ENCODE measurements at places on chromosomes 7 and 10.

- DNase-seq: no peak
These were observed 33.6 kb downstream of the PALD1 start for GRCh38 chr10:70512149-70512639.

GRCh38 chr7:103058122-103058521 lies 16.5 kb downstream of the FBXL13 start:
- no peak for DNase-seq

GRCh38 chr10:66924674-66925345 lies 1.0 kb upstream of the LRRTM3 start:
- no peak for DNase-seq

GRCh38 chr7:135522509-135522908 lies 12.6 kb upstream of the CNOT4 start:
- DNase-seq: no peak

- no peak for DNase-seq
These were observed 1.0 kb upstream of the HOXA11 start for GRCh38 chr7:27185854-27186667.

GRCh38 chr10:24984906-24985305 lies 31.1 kb downstream of the ENKUR start:
- DNase-seq: no peak

- no peak for DNase-seq
These were observed 20.6 kb upstream of the ARHGAP12 start for GRCh38 chr10:31949266-31949665.

DNA sequence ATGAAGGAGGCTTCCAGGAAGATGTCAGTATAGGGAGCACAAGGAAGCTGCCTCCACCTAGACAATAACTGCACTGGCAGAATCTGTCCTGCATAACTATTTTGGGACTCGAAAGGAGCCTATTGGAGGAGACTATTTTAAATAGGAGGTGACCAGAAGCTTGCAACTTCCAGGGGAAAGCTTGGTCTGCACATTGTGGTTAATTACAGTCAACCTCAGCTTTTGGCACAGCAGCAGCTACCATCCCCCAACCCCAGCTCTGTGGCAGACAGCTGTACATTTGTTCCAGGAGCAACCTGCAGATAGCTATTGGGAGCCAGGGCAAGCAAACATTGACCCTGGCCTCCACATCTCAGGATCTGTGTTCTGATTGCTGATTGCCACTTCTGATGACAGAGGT lies 46.3 kb upstream of the NANOS1 start:
- DNase-seq: no peak

DNA sequence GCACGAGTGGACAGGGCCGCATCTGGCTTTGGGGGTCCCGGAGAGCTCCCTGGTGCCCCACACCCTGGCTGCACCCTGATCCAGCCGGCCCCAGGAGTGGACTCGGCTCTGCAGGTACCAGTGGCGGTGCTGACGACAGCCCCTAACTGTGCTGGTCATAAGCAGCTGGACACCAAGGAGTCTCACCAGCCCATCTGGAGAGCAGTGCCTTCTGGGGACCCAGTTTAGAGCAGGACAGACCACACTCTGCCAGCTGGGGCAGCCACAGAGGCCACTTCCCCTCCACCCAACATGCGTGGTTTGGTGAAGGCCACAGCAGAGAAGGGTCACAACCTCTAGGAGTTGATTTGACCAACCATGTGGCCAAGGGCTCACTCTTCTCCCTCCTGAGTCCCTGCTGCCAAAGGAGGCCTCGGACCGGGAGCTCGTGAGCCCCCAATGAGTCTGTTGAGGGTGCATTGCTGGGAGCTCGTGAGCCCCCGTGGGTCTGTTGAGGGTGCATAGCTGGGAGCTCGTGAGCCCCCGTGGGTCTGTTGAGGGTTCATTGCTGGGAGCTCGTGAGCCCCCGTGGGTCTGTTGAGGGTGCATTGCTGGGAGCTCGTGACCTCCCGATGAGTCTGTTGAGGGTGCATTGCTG lies 16.0 kb upstream of the INPP5A start:
- no peak for DNase-seq

DNA sequence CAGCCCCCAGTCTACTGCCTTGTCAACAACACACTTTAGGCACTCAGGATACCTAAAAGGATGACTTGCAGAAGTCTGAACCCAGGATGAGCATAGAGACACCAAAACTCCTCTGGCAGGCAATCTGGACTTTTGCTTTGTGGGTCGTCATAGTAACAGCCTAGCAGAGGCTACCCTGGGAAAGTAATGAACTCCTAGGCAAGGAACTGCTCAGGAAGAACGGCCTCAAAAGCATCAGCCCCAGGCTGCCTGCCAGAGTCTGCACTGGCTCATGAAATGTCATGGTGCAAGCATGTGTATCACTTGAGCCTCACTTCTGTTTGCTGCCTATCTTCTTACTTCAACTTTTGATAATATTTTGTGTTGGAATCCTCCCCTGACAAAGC lies 715.1 kb downstream of the GRID1 start:
- DNase-seq: no peak

DNA sequence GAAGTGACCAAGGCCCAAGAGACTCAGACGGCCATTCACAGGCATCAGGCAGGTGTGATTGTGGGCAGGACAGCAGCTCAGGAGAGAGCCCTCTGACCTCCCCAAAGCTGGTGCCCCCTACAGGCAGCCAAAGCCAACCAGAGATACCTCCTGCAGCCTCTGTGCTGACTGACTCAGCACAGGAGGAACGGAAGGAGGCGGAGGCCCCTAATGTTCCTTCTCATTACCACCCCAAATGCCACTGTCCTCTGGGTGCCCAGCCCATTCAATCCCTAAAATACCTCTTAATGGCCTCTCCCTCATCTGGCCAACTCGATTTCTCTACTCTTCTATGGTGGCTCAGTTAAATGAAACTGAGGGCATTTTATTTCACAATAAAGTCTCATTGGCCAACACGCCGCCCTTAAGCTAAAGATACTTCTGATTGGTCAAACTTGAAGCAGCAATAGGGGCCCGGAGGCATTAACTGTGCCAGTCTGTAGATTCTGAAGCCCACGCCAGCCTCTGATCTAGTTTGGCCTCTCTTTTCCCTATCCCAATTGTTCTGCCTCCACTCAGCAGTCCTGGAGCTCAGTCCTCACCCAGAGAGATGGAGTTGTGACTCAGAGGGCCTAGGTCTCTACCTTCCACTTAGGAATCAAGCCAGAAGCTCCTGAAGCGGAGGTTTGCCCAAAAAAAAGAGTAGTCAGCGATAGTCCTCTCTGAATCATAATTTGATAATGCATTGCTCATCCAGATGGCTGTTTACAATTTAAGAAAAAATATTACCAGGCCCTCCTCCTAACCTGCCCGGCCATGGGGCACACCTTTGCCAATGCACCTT lies 1.2 kb downstream of the CYREN start:
- DNase-seq: no peak

- no peak for DNase-seq
These were observed 367.6 kb downstream of the DNAJB6 start for GRCh38 chr7:157704365-157704764.

GRCh38 chr10:31358688-31359330 lies 39.8 kb downstream of the ZEB1 start:
- no peak for DNase-seq

GRCh38 chr10:101080933-101081931 lies 19.4 kb downstream of the KAZALD1 start:
- no peak for DNase-seq

GRCh38 chr7:20287317-20287716 lies 43.4 kb upstream of the ITGB8 start:
- DNase-seq: no peak

GRCh38 chr10:17454161-17455014 lies at the start of gene ST8SIA6:
ST8SIA6 (minus strand) TSS chr10:17454595; CDS start chr10:17454255, 340 bp downstream.
- peak; percentile 27 for DNase-seq

DNA sequence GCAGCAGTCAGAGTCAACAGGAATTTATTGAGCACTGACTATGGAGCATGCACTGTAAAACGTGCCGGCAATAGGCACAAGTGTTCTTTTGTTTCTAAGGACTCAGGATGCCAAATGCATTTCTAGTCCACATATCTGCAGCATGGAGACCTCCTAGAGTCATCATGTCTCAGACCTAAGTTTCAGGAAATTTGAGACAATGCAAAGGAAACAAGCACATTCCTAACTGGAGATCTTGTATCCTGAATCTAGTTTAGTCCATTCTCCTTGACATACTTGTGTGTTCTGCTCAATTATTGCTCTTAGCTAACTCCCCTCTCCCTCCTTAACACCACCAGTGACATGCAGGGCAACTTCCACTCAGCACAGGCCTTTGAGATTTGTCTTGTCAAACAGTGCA lies 173.2 kb downstream of the ZNF438 start:
- no peak for DNase-seq

- DNase-seq: no peak
These were observed 12.2 kb upstream of the RSBN1L start for GRCh38 chr7:77684030-77684429.

DNA sequence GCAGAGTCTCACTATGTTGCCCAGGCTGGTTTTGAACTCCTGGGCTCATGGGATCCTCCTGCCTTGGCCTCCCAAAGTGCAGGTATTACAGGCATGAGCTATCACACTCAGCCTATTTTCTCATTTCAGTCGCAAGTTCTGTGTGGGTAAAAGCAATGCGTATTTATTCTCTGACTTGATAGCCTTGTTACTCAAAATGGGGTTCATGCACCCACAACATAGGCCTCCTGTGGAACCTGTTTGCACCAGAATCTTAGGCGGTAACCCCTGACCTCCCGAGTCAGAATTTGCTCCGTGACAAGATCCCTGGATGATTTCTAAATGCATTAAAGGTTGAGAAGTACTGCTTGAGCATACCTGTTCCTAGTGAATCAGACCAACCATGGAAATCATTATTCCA lies 7.3 kb downstream of the IL2RA start:
- DNase-seq: no peak

GRCh38 chr10:78762086-78762630 lies 306.6 kb upstream of the ZMIZ1 start:
- no peak for DNase-seq

DNA sequence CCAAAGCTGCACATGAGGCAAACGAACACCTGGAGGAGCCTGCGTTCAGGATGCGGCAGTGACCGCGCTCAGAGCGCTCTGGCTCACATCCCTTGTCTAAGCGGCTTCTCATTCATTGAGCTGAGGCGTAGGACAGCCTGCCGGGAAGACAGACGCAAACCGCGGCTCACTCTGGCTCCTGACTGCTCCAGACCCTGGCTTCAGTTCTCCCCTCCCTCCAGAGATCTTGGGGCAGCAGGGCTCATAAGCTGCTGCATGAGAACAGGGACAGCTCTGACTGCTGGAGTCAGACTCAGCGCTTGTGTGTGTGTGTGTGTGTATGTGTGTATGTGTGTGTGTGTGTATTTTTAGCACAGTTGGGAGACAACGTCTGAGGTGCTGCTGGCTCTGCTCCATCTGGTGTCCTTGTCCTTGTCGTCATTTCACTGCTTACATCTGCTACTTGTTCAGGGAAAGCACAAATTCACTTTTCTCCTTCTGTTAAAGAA lies 15.8 kb upstream of the LYZL2 start:
- no peak for DNase-seq

DNA sequence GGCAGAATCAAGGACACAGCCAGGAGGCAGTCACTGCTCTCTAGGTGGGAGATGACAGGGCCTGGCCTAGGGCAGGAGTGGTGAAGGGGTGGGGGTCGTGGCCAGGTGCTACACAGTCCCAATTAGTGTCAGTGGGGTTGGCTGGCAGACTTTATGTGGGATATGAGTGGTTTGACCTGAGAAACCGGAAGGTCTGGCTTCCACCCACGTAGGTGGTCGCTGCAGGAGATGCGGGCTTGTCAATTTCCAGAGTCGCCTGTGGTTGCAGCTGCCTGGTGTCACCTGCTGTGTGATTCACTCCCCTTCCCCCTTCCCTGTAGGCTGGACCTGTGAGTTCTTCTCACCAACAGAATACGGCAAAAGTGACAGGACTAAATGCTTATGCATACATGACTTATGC lies 124.3 kb downstream of the KLF6 start:
- DNase-seq: no peak

- no peak for DNase-seq
These were observed 132.7 kb downstream of the ELAPOR2 start for GRCh38 chr7:86926732-86927131.

GRCh38 chr7:141954334-141954733 lies 7.6 kb upstream of the CLEC5A start:
- no peak for DNase-seq

DNA sequence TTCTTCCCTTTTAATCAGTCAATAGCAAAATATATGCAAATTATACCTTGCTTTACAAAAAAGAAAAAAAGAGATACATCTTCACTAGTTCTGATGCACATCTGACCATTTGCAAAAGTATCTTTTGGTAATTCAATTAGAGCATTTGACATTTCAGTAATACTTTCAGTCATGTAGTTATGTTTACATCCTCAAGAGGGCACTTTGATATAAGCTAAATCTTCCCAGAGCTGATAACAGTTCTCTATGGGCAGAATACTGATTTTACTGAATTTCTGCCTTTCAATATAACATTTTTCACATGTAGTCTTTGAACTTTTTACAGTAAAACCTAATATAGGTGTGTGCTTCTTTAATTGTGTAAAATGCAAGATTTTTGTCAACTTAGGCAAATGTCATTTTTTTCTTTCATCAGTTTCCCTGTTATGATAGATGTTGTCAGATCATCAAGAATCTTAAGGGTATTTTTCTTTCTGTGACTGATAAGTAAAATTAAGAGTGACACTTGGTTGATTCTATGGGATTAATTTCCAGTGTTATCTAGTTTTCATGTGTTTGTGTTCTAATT lies 703.5 kb upstream of the SEMA3D start:
- DNase-seq: peak; percentile 5

- DNase-seq: no peak
These were observed 613.1 kb downstream of the SUGCT start for GRCh38 chr7:40747856-40748255.

DNA sequence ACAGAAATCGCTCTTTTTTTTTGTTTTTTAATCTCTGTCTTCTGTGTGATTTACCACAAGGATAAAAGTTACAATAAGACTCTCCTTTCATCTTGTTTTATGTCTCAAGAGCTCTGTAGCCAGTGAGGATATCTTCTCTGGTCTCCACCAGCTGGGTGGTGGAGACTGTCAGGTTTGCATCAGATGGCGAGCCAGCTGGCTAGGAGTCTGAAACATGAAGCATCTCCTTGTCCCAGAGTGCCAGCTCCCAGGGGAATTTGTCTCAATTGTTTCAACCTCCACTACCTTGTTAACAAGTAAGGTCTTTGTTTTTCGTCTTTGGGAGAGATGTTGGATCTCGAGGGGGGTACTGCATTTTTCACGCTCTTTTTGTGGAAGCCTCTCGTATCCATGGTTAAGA lies 47.3 kb downstream of the FRMPD2 start:
- no peak for DNase-seq

GRCh38 chr10:26637521-26638275 lies 59.8 kb upstream of the PDSS1 start:
- no peak for DNase-seq
